ENCODE measurements at places on chromosomes 5 and 9. TPM values are rescaled to one million over a fixed set of nuclear protein-coding genes. Genes with fewer than 3 reads are reported as not detected.

GRCh38 chr5:149761461-149761860 is 31.4 kb downstream of the PPARGC1B start:
- DNase-seq = no peak

- no peak for DNase-seq
Measured at GRCh38 chr5:157785801-157786200, 42.3 kb downstream of the LSM11 start.

- DNase-seq = peak; percentile 55
Measured at GRCh38 chr9:109903515-109904138, 123.6 kb downstream of the PALM2AKAP2 start.

- no peak for DNase-seq
Measured at GRCh38 chr9:137380171-137380570, 42.8 kb downstream of the EXD3 start.

DNA sequence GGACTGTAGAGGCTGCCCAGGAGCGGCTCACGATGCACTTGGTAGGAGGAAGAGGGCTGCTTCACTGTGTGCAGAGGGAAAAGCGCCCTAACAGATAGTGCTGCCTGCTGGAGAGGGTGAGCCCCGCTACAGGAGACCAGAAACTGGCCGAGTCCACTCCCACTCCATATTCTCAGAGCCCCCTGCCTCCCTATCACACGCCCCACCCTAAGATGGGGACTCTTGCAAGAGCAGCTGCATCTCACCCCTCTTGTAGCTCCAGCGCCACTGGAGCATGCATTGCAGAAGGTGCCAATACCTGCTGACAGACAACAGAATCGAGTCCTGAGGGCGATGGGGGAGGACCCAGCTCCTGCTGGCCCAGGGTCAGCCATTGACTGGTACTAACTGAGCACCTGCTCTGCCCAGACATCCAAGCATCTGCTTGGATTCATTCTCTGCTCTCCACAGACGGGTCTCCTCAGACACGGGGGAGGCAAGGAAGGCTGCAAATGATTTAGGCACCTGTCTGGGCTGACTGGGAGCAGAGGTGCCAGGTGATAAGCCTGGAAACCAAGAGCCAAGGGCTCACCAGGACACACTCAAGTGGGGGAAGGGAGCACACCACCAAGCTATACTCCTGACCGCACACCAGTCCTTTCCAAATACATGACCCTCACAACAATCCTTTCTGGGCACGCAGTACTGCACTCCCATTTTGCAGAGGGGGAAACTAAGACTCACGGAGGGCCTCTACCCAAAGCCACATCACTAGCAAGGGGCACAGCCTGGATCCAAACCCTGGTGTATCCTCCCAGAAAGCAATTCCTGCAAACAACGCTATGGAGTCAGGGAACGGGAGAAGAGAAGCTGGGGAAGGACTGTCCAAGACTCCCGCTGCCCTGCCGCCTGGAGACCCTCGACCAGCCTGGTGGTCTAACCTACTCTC is 1.6 kb downstream of the BICD2 start:
- DNase-seq = no peak

Gene TMEM267
- 8.0 TPM for total RNA-seq

Gene ADGRD2
- not detected for total RNA-seq

Gene RIOK2
- total RNA-seq = 22.5 TPM

Gene OTP
- total RNA-seq = not detected

Gene MEIKIN
- not detected for total RNA-seq

Gene SLCO4C1
- total RNA-seq = 0.16 TPM
